ENCODE measurements at places on chromosomes 5 and 9.

- DNase-seq, result no peak
Measured at GRCh38 chr9:38360839-38361472, 31.5 kb upstream of the ALDH1B1 start.

DNA sequence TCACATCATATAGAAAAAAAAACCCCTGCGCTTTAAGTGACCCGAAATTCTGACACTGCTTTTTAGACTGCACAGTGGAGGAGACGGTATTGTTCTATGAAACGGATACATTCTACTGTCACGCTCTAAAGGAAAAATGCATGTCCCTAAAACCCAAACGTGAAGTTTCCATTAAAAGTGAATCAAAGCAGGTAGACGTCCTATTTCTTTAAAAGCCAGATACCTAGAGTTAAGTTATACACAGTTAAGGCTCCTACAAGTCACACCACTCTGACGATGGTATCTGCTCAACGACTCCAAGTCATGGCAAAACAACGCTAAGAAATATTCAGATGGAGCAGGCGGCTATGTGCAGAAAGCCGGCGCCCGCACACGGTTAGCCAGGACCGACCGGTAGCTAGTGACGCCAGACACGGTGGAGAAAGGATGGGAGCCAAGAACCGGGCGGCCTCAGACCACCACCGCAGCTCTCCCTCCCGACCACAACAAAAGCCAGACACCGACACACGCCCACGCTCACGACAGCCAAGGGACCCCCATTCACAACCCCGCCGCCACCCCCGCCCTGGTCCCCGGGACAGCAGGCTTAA is 734 bp downstream of the SKP1 start:
- peak; percentile 37 for DNase-seq

DNA sequence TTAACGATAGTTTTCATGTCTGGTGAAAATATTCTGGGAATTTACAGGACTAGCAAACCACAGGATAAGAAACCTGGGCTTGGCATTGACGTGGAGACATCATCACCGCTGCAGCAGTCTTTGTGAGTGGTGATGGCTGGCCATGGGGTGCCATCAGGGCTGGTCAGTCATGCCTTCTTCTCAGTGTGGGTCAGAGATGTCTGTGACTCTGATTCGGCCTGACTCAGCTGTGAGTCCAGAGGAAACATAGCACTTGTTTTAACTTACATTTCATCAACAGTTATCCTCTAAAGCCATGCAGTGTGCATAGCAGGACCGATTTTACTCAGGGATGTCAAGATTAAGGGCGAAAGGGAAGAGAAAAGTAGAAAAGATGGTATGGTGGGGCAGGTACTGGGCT is 33.2 kb upstream of the CYFIP2 start:
- no peak for DNase-seq

DNA sequence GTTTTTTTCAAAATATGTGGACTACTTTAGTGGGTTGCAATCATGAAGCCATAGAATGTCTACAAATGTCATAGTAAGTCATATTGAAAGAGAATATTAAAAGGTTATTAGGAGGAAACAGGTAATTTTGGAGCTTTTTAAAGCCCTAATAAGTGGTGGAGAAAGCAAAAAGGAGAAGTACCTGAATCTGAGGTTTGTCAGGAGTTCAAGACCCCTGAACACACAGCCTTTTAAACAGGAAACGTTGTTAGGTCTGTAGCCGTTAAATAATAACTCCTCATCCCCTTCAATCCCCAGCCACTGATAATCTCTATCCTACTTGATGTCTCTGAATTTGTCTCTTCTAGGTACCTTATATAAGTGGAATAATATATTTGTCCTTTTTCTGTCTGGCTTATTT is 51.1 kb downstream of the SPEF2 start:
- DNase-seq, result no peak

DNA sequence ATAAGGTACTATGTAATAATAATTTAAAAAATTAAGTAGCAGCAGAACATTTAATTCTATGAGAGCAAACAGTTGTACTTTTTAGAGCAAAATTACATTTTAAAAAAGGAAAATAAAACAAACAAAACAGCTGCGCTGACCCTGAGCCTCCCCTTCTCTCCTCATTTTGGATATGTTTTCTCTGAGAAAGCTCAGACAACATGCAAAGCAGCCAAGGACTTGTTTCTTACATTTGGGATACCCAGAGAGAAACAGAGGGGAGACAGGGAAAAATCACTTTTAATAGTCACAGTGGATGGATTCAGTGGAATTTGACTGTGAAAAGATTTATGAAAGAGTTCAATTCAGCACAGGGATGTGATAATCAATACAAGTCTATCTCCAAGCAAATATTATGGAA is 299.2 kb downstream of the EBF1 start:
- no peak for DNase-seq

- DNase-seq, result no peak
Measured at GRCh38 chr5:74093561-74093960, 467.6 kb downstream of the ARHGEF28 start.
